Activated naive CD4-positive, alpha-beta T cell (primary cell): ENCODE measurements at places on chromosomes 2 and 18.

GRCh38 chr18:36464126-36464651 is 166.7 kb downstream of the FHOD3 start:
- DNase-seq: no peak

DNA sequence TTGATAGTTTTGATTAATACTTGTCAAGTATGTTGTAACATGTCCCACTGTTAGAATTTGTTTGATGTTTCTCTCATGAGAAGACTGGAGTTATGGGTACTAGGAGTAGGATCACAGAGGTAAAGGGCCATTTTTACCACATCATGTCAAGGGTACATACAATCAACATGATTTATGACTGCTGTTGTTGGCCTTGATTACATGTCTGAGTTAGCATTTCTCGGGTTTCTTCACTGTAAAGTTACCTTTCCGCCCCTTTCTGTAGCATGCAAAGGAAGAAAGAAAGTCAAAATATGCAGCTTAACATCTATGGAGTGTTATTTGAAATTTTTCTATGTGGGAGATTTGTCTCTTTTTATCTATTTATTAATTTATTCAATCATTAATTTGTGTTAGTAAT is 1456.4 kb downstream of the SUCLG1 start:
- no peak for DNase-seq

- DNase-seq: no peak
These were observed 1232.6 kb upstream of the NRXN1 start for GRCh38 chr2:52264488-52264887.

DNA sequence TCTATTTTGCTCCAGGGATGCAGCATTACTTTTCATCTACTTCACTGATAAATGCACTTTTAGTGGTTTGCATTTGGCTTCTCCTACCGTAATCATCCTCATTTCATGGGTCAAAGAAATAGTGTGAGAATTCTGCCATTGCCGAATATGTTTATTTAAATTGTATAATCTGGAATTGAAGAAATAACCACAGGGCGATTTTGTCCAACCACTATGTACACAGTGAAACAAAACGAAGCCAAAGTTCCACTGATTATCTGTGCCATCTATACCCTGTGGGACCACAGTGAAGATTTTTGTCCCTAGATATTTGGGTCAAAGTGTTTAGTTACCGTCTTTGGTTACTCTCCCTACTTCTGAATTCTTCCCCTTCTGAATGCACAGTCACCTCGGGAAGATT is 888.6 kb upstream of the NRXN1 start:
- DNase-seq: no peak

GRCh38 chr2:195562570-195563566 is 94.2 kb upstream of the SLC39A10 start:
- DNase-seq: no peak

DNA sequence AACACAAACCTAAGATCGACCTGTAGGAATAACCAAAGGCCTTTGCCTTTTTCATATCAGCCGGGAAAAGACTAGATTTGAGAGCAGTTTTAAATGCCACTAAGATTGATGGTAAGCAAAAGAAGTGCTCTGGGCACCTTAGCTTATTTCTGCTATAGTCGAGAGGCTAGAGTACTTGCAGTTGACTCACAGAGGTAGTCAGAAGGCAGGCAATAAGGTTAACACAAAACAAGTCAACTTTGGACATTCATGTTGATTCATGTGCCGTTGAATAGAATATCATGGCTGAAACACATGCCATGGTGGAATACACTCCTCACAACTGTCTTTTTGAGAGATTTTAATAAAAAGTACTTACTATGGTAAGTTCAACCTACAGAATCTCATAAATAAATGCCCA is 507.6 kb downstream of the ZEB2 start:
- DNase-seq: no peak

DNA sequence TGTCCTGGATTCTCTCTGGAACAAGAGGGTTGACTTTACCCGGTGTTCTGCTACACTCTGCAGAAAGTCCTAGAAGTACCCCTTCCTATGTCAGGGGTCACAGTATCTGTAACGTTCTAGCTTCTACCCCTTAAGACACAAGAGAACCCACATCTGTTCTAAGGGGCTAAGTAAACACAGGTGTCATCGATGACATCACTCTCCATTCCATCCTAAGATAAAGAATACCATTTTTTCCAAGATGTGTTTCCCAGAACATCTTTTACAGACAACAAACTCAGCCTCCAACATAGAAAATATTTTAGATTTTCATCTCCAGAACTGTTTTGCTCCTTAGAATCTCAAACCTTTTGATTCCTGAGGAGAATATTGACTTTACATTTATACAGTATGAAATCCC is 239.1 kb downstream of the TRIB2 start:
- no peak for DNase-seq

DNA sequence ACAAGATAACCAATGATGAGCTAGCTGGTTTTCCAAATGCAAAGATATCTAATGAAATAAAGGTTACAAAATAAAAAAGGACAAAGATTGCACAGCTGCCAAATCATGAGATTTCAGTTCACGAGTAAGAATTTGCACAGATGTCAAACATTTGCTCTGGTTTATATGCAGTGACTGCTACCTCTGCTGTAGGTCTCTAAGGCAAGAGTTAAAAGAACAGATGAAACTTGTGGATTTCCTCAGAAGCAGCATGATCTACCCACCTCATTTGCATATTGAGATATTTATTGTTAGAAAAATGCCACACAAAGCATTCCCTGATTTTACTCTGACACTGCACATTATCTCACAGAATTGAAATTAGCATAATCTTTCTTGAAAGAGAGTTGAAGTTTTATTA is 763.2 kb upstream of the ZEB2 start:
- no peak for DNase-seq

- DNase-seq: no peak
These were observed 13.2 kb downstream of the SRSF7 start for GRCh38 chr2:38737925-38738324.

DNA sequence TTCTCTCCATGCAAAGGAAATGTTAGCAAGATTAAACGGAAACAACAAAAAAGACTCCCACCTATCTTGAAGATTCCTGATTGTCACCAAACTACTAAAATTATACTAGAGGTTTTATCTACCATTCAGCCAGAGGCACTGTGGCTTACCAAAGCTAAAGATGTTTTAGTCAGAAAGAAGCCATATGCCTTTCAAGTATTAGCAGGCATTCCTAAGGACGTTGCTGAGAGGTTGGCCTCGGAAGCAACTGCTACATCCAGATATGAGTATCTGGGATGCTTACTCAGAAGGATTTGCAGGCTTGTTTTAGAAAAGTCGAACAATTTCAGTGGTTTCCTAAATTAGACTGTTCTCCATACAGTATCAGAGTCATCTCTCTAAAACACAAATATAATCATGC is 88.3 kb upstream of the UBE2E3 start:
- no peak for DNase-seq

DNA sequence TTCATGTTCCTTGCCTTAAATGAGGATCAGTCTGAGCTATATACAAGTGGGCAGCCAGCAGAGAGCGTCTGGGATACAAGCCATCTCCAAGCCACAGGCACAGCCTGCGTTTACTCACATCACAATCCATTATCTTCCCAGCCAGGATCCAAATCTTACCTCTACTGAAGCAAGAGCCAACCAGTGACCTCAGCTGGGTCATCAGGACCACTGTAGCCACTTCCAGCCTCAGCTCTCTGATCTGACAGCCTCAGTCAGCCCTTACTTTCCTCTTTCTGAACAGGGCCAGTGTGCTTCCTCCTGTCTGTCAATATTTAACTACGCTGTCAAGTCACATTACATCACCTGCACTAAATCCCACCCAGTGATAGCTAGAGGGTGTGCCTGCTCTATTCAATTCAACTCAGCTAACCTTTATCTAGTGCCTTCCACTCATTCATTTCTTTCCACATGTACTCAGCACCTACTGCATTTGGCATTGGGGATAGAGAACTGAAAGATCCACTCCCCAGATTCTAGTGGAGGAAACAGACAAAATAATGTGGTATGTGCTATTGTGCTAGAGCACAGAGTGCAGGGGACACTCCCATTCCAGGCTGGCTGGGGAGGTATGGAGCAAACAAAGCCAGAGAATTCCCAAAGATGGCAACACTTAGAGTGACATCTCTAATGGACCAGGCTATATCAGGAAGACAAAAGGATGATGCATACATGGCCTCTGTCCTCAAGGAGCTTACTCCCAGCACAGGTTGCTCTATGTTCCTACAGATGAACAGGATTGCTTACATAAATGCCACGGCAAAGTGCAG is 146.5 kb downstream of the NCKAP5 start:
- DNase-seq: no peak

- DNase-seq: no peak
These were observed 97.1 kb downstream of the DPP4 start for GRCh38 chr2:161976917-161977316.

DNA sequence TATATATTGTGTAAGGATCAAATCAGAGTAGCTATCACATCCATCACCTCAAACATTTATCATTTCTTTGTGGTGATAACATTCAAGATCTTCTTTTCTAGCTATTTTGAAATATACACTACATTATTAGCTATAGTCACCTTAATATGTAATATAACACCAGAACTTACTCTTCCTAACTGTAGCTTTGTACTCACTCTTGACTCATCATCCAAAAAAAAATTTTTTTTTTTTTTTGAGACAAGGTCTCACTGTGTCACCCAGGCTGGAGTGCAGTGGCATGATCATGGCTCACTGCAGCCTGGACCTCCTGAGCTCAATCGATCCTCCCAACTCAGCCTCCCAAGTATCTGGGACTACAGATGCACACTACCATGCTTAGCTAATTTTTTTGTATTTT is 153.3 kb downstream of the EML6 start:
- no peak for DNase-seq

- no peak for DNase-seq
These were observed 262.2 kb upstream of the KLHL29 start for GRCh38 chr2:23122681-23123215.

DNA sequence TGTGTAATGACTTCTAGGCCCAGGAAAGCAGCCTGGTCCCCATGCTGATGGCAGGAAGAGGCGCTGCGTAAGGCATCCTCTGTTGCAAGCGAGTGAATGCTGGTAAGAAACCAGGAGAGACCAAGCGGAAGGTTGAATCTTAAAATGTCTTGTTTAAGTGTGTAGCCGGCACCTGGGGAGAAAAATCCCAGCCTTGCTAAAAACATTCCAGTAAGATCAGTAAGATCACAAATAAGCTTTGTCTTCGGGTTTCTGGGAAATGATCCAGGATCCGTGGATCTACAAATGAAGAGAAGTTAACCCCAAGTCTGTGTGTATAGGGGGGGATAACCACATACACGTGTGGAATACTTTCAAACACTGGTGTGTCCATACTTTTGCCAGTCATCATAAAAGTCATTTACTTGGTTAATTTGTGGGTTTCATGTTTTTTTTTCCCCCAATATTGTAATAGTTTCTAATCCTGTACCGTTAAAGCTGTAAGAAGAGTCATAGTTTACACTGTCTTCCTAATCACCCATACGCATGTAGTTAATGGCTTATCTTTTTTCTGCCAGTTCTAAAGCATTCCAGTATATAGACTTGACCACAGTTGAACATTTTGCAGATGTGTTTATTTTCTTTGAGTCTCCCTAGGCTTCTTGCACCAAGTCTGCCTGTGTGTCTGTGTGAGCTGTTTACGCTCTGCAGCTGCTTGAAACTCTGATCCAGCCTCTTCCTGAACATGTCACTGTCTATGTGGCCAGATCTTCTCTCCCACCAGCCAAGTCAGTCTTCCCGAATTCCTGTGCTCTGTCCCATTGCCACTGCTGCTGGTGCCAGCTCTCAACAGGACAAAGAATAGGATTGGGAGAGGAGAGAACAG is 135.9 kb upstream of the ARL4C start:
- no peak for DNase-seq

DNA sequence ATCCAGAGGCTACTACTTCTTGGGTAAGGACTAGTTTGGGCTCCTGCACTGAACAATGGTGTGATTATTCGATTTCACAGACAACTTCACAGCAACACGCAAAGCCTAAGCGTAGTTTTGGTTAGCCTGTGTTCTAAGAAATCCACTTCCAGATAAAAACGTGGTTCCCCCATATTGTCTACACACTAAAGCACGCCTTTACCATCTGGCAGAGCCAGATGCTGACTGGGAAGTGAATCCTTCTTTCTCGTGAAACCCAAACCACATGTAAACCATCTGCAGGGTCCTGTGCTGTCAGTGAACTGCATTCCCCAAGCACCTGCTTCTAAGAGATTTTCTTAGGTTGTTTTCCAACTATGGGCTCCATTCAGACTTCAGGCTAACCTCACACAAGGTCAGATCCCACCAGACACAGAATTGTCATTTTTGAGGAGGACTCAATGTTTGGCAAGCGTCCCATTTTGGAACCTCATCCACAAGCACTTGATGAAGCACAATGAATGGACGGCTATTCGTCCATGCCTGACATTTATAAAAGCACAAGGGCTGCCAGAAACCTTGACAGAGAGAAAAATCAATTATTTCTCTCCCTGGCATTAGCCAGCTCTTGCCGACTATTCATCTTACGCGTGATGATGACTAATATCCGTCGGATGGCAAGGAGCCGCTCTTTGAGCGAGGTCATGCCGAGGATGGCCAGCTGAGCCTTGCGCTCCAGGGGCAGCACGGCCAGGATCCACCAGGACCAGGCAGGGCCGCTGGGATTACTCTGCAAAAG is 38.4 kb downstream of the LONRF2 start:
- DNase-seq: no peak

DNA sequence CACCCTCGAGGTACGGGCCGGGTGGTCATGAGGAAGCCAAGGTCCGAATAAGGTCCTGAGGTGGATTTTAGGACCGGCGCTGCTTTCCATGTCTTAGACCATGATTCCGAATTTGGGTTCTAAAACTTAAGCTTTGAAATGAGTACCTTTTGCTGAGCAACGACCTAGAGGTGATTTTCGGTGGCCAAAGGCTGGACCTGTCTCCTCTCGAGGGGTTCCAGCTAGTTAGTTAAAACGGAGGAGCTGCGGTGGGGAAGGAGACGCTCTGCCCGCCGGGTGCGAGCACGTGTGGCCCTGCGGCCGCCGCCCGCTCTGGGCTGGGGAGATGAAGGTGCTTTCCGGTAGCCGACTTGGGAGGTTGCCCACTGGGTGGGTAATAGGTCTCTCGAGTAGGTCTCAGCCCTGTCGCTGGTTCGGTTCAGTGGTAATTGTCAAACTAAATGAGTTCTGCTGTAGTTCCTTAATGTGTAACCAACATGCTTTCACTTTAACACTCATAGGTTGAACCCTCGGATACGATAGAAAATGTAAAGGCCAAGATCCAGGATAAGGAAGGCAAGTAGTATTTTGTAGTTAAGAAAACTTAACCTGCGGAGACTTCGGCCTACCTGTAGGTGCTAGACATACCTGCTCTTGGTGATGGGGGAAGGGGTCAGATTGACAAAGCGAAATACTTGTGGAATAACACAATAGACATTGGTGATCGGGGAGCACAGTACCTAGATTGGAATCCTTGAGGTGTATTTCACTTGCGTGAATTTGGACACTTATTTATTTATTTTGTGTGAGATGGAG is 572 bp downstream of the RPS27A start:
- DNase-seq: peak; percentile 33

GRCh38 chr18:58527285-58527951 is 101.5 kb downstream of the ALPK2 start:
- DNase-seq: no peak

DNA sequence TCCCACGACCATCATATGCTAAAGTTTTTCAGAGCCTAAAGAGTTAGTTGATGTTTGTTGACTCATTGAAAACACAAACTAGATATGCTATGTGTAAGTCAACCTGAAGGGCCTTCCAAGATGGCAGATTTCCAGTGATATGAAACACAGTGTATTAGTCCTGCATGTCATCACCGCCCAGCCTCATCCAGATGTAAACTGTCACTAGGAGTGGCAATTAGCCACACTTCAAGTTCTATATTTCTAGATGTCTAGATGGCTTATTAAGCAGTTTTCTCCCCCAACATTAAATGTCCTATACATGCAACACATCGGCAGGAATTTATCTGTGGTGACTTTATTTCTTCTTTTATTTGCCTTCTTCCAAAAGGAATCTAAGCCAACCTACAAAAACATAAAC is 444.1 kb upstream of the SMIM21 start:
- DNase-seq: no peak
